ENCODE measurements at places on chromosomes 7 and 10.

DNA sequence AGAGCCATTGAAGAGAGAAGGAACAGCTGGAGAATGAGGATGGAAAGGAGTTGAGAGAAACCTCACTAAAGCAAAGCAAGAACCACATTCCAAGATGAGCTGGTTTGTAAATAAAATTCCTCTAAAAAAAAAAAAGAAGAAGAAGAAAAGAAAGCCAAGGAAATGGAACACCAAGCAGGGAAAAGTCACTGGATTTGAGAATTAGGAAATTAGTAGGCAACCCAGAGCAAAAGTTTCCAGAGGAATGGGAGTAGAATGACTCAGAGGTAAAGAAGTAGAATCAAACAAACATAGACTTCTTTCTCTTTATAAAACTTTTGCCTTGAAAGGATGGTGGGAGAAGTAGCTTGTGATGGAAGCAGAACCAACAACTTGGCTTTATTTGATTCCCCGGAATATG lies 3.9 kb downstream of the CH25H start:
- DNase-seq, result no peak

GRCh38 chr7:82142263-82142864 lies 301.2 kb downstream of the CACNA2D1 start:
- DNase-seq, result no peak

DNA sequence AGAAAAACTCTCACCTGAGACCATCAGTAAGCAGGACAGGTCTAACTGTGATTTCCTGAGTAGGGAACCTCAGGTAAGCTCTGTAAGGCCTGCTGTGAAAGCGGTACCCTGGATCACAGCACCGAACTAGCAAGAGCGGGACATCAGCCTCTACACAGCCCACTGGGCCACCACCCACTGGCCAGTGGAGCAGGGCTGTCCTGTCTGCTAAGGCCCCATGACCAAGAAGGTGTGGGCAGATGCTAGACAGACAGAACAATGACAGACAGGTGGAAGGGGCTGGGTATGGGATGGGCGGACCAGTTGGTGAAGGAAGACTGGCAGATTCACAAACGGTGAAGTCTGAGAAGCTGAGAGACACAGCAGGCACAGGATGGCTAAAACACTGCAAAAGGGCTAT lies 79.4 kb upstream of the DDC start:
- DNase-seq, result no peak

GRCh38 chr7:44633254-44634186 lies 27.1 kb downstream of the OGDH start:
- peak; percentile 68 for DNase-seq

DNA sequence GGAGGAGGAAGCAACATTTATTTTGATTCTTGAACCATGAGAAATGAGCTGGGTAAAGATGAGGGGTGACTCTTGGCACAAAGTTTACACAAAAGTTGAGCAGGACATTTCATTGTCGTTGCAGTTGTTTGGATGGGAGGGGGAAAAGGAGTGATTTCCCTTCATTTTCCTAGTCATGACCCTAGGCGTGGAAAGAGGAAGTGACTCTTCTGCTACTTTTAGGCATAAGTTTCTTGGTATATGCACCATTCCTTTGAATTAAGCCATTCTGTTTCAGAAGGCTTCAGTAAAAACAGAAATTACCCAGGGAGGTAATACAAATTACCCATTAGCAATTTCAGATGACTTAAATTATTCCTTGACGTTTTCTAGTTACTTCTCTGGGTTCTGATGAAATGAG lies 113.9 kb upstream of the FAM171A1 start:
- no peak for DNase-seq

DNA sequence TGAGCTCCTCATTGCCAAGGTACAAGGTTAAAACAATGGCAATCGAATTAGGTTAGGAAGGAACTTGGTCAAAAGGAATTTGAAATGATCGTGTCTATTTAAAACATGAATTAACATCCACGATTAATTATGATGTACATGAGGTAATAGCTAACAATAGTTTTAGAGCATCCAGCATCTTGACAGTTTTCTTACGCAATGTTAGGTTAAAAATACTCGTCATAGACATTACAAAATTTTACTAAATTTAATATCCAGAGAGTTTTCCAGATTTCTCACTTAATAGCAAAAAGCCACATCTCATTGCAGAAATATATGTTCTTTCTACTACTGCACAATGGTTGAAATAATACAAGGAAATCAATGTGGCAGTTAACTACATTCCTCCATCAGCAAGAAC lies 22.6 kb downstream of the CUBN start:
- no peak for DNase-seq

GRCh38 chr10:61994405-61995219 lies 93.1 kb downstream of the ARID5B start:
- DNase-seq, result no peak

DNA sequence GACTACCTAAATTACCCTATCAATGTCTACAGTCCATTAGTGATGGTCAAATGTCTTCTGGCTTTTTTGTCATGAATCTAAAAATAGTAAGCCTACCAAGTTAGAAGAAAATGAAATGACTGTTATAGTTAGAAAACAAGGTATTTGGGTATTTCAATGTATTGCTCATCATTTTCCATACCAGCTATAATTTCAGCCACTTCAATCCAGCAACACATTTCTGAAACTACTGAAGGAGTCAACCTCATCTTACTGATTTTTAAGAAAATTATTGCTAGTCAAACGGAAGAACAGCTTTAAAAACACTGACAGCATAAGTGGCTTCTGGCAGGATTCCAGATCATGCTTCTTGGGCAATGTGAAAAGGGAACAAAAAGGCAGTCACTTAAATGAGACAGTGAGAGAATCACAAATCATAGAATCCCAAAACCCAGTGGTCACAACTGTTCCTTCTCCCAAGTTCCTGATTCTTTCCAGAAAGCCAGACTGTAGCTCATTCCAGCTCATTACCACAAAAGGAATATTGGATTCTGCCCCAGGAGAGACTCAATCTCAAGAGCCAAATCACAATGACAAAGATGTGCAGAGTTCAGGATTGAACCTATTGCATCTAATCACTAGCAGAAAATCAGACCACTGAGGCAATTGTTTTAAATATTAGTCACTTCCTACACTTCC lies 61.2 kb upstream of the LRRN3 start:
- DNase-seq, result peak; percentile 11

DNA sequence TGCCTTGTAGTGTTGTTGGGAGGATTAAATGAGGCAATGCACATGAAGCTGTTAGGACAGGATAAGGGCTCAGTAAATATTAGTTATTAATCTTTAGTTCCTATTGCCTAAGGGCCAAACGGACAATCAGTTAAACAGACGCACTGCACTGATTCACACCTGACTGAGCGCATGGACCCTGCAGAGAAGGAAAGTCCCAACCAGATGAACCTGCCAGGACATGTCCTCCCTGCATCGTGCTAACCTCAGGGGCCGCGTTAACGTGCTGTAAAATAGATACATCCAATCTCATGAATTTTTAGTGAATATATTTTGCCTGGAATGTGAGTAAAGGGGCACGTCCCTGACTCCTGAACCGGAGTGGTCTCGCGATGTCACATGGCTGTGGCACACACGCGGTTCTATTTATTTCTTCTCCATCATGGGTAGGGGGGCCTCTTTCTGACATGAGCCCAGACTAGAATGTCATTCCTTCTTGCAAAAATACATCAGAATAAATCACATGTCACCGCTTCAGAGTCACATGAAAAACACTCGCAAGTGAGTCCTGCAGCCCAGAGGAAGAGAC lies 12.3 kb downstream of the ADARB2 start:
- no peak for DNase-seq

DNA sequence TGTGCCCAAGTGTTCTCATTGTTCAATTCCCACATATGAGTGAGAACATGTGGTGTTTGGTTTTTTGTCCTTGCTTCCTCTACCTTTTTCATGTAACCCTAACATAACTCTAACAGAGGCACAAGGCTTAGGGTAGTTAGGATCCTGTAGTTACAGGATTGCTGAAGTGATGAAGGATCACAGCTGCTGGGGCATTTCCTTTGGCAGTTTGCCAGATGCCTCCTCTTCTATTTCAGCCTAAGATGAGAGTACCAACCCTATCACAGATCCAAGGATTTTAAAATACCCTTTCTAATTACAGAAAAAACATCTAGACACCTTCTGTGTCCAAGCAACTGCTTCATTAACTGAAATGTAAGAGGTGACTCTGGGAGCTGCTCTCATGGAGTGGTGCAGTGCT lies 141.7 kb upstream of the COL1A2 start:
- DNase-seq, result no peak

DNA sequence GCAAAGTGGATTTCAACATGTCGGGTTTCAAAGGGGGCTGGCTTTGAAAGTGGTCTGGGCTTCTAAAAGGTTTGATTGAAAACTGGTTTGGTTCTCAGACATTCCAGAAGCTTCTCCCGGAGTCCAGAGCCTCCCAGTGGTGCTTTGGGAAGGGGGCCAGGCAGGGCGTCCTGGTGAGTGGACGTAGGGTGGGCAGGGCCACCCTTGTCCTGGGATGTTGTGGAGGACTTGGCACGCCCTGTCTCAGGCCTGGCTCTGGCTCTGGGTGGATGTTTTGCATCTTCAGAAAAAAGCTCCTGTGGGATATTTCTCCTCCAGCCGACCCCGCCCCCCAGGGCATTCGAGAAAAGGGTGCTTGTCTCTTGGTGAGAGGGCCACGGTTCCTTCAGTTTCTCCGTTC lies 31.2 kb downstream of the GRIFIN start:
- DNase-seq, result no peak

GRCh38 chr7:78852951-78853350 lies 600.5 kb downstream of the MAGI2 start:
- DNase-seq, result no peak

- DNase-seq, result no peak
These were observed 5.4 kb upstream of the MICALL2 start for GRCh38 chr7:1464694-1465093.

DNA sequence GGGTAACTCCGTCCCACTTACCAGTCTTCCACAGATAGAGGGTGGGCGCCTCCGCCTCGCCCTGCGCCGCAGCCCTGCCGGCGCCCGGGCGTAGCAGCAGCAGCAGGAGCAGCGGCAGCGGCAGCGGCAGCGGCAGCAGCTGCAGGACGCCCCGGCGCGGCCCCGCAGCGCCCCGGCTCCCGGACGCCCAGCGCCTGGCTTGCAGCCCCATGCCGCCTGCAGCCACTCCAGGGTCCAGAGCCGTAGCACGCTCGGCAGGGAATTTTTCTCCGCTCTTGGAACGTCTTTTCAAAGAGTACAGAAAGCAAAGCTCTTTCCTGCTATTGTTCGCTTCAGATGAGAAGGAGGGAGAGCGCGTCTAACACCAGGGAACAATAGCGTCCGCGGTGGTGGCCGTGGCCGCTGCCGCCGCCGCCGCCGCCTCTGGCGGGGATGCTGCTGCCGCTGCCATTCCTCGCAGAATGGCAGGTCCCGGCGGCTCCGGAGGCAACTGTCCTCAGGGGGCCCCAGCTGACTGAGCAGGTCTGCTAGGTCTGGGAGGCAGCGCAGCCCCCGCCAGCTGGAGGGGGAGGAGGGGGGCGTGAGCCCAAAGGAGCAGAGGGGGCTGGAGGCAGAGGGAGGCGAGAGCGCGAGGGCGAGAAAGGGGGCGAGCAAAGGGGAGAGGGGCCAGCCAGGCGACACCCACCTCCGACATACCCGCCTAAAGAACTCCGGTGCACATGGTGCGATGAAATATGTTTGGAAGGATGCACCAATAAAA lies at the start of gene THSD7A:
Gene THSD7A, minus strand, starts transcription at position 463 of the 760 bp plus-strand sequence. Its CDS starts 252 bp downstream, at position 211.
- peak; percentile 37 for DNase-seq

- DNase-seq, result no peak
These were observed 184.9 kb upstream of the ADCY1 start for GRCh38 chr7:45389073-45389872.

DNA sequence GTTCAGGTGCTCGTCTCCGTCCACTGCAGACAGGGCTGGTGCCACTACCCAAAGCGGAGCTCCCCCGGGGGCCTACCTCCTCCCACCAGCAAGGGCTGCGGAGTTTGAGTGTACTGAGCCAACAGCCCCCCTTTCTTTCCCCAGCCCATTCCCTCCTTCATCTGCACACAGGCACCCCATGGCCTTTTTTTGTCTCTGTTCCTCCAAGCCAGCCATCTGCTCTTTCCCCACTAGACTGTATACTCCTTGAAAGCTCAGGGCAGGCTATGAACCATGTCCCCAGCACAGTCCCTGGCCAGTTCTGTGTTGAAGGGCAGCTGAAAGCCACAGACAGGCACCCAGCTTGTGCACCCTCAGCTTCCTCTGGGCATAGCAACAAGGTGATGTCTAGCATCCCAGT lies 99.4 kb downstream of the ZMIZ1 start:
- DNase-seq, result no peak

GRCh38 chr7:43576241-43576640 lies 6.7 kb upstream of the STK17A start:
- DNase-seq, result no peak

- no peak for DNase-seq
These were observed 16.2 kb upstream of the FAM204A start for GRCh38 chr10:118358327-118358726.

GRCh38 chr7:4882169-4883032 lies 1.1 kb downstream of the RADIL start:
- no peak for DNase-seq

DNA sequence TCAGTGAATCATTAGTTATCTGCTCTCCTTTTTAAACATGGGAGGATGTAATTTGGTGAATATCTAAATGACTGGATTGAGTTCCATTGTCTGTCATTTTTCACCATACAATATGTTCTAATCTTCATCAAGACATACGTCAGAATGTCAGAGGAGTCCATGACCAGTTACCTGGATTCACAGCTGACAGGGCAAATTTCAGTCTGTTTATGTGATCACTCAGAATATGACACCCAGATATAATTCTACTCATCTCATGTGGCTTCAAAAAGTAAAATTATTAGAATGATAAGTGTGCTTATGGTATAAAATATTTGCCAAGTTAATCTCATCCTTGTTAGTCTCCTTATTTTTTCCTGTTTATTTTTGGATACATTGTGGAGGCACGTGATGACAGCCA lies 150.2 kb downstream of the CDC14C start:
- DNase-seq, result no peak

GRCh38 chr10:72954596-72955554 lies at the start of gene PLA2G12B:
PLA2G12B (minus strand) TSS chr10:72954806; CDS start chr10:72954685, 121 bp downstream.
- DNase-seq, result no peak

DNA sequence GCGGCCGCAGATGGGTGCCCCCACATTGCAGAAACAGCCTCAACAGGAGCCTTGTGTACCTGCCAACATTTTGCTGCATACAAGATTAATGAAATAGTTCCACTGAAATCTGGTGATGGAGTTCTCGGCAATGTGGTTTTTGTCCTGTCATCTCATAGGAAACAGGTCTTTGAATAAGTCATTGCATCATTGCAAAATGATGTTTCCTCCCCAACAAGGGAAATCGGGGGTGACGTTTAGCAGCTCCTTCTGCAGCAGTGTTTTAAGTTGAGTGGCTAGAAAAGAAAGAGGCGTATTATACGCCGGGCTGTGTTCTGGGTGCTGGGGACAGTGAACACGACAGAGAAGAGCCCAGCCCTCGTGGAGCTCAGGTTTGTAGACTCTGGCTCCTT lies 177.0 kb downstream of the PRKAG2 start:
- no peak for DNase-seq

GRCh38 chr7:132956556-132956955 lies 125.3 kb downstream of the CHCHD3 start:
- no peak for DNase-seq

- DNase-seq, result no peak
These were observed 330.3 kb upstream of the NPVF start for GRCh38 chr7:25558605-25559004.
